Stimulated activated CD8-positive, alpha-beta memory T cell treated with anti-CD3 and anti-CD28 coated beads, Interleukin-4, amount 100 ng/mL, for 4 hours (primary cell): ENCODE measurements at places on chromosomes 1 and 21.

DNA sequence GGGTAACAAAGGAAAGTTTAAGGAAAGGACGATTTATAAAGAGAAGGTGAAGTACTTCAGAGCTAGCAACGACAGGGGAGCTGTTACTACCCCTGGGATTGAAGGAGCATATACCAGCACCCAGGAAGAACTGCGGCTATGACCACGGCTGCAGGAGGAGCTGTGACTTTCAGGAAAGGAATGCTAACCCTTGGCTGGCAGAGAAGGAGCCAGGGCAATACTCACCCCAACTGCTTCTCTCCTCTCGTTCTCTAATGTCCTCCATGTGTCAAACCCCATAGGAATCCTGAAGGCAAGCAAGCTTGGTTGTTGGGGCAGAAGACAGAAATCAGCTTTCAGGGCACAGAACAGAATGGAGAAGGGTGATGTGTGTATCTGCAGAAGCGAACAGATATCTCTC, 120.5 kb downstream of the TMEM53 start:
- no peak for DNase-seq

DNA sequence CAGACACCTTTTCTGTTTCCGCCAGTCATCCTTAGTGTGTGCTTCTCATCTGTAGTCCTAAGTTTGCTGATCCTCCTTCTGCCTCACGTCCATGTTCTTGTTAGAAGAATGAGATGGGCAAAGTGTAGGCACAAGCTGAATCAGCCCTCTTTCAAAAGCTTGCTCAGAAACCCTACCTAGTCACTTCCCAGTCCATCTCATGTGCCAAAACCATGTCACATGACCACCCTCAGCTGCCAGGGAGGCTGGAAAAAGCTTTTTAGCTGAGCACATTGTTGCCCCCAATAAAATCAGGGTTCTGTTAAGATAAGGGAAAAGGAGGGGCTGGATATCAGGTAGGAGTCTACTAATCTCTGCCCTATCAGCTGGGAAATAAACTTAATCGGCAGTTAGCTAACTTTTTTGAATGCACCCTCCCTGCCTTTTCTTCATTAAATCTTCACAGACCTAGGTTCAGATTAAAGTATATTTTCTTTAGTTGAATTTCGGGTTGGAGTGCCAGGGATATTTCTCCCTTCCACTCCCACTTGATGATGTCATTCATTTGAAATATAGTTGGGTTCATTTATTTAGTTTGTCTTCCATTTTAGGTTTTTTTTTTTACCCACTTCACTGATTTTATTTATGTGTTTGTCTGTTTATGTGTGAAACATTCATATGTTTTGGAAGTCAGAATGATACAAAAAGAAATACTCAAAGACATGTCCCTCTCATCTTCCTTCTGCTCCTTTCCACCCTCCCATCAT, 129.2 kb downstream of the ROR1 start:
- DNase-seq = no peak

GRCh38 chr1:96632045-96632664, 89.4 kb upstream of the PTBP2 start:
- no peak for DNase-seq

GRCh38 chr1:11147197-11147770, 41.9 kb upstream of the ANGPTL7 start:
- no peak for DNase-seq

GRCh38 chr1:33339413-33339812, 18.5 kb upstream of the A3GALT2 start:
- no peak for DNase-seq
